ENCODE measurements at places on chromosomes 2 and 18. TPM values are rescaled to one million over a fixed set of nuclear protein-coding genes. Genes with fewer than 3 reads are reported as not detected.

DNA sequence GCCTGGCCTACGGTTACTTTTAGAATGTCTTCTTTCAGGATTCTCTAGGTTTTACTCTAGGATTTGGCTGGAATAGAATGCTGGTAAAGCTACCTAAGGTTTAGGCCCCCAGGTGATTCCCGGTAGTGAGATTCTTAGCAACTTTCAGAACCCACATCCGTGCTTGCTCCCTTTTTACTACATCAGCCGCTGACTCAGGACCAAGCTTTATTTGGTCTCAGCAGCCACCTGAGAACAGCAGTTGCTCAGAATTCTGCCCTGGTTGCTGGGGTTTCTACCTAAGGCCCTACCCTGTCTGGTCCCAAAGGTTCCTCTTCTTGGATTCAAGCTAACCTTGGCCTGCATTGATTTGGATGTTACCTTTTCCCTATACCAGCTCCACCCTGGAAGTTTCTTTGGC lies 36.1 kb upstream of the NDUFV2 start:
- H3K27me3 ChIP-seq = no peaks in the 10 kb centered on the region
- H3K4me1 ChIP-seq = peaks cover 12% of the 10 kb centered on the region
- DNase-seq = no peak

- no peak overlapping the region for H3K27ac ChIP-seq
- H3K4me3 ChIP-seq = no peak overlapping the region
- no peaks in the 10 kb centered on the region for H3K36me3 ChIP-seq
- no peak for DNase-seq
- peaks cover 7% of the 10 kb centered on the region for H3K27me3 ChIP-seq
These were observed 70.7 kb downstream of the EDAR start for GRCh38 chr2:108918156-108918874.

GRCh38 chr2:160984426-160985077 lies 175.7 kb upstream of the TANK start:
- no peaks in the 10 kb centered on the region for H3K27me3 ChIP-seq
- peak overlapping the region; percentile 10 for H3K27ac ChIP-seq
- no peaks in the 10 kb centered on the region for H3K36me3 ChIP-seq
- DNase-seq = peak; percentile 64
- H3K4me3 ChIP-seq = no peak overlapping the region
- peaks cover 8% of the 10 kb centered on the region for H3K4me1 ChIP-seq

DNA sequence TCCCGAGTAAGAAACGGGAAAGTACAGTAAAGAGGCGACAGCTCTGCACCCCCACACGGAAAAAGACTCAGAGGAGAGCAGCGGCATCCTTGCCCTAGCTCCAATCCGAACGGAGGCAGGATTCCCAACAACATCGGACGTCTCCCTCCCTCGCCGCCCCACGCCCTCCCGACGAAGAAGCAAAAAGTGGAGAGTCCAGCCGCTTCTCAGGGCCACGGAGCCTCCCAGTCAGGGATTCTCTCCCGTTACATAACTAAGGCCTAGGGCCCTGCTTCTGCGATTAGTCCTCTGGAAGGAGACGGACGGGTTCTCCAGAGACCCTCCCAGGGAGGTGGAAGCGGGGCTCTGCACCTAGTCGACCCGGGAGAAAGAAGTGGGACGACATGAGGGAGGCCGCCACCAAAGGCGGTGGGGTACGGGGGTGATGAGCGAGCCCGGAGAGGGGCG lies 587 bp downstream of the SUMO1 start:
- peak; percentile 50 for DNase-seq
- H3K4me1 ChIP-seq = peaks cover 8% of the 10 kb centered on the region
- H3K36me3 ChIP-seq = no peaks in the 10 kb centered on the region
- peak overlapping the region; percentile 96 for H3K27ac ChIP-seq
- no peaks in the 10 kb centered on the region for H3K27me3 ChIP-seq
- peak overlapping the region; percentile 98 for H3K4me3 ChIP-seq

- peaks cover 12% of the 10 kb centered on the region for H3K4me1 ChIP-seq
- no peaks in the 10 kb centered on the region for H3K36me3 ChIP-seq
- H3K27me3 ChIP-seq = peaks cover 3% of the 10 kb centered on the region
- peak; percentile 45 for DNase-seq
- no peak overlapping the region for H3K4me3 ChIP-seq
These were observed 2.5 kb upstream of the MREG start for GRCh38 chr2:216015722-216016464.

DNA sequence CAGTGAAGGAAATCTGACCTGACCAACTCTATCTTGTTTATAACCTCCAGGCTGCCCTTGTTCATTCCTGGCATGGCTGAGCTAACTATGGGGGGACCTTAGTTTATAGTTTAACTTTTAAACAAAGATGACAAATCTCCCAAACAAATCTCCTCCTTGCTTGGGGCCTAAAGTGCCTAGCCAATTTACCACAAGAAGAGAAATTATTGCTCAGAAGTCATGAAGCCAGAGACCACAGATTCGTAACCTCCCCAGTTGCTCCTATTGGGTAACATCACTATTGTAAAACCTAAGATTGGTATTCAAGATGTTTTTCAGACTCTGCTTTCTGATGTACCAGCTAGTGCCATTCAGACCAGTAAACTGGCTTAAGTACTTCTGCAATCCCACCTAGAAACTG lies 649.4 kb upstream of the SLC8A1 start:
- no peak overlapping the region for H3K27ac ChIP-seq
- H3K4me1 ChIP-seq = no peaks in the 10 kb centered on the region
- no peak overlapping the region for H3K4me3 ChIP-seq
- H3K27me3 ChIP-seq = no peaks in the 10 kb centered on the region
- DNase-seq = no peak

- H3K36me3 ChIP-seq = no peaks in the 10 kb centered on the region
- peaks cover 3% of the 10 kb centered on the region for H3K27me3 ChIP-seq
- DNase-seq = no peak
These were observed 257.9 kb upstream of the ATP5MC3 start for GRCh38 chr2:175439416-175439815.

- no peaks in the 10 kb centered on the region for H3K27me3 ChIP-seq
- H3K27ac ChIP-seq = no peak overlapping the region
- H3K4me1 ChIP-seq = peaks cover 13% of the 10 kb centered on the region
- no peak for DNase-seq
- H3K4me3 ChIP-seq = no peak overlapping the region
These were observed 146.1 kb upstream of the PID1 start for GRCh38 chr2:229417176-229417575.

DNA sequence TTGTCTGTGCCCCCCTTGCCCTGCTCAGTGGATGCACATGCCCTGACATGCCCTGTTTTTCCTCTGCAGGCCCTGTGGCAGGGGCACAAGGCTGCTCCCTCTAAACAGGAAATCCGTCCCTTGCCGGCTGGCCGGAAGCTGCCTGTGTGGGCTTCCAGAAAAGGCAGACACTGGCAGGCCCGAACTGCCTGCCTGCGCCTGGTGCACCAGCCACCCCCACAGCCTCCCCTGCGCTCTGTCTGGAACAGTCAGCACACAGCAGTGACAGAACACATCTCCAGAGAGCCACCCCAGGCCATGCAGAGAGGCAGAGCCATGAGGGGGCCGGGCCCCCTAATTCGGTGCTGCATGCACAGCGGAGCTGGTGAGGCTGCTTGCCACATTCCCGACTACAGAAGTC lies 33.5 kb downstream of the LOXHD1 start:
- DNase-seq = peak; percentile 22
- no peak overlapping the region for H3K27ac ChIP-seq

GRCh38 chr2:96798733-96799622 lies 17.1 kb upstream of the CNNM3 start:
- no peak for DNase-seq
- H3K27me3 ChIP-seq = no peaks in the 10 kb centered on the region
- no peak overlapping the region for H3K27ac ChIP-seq
- peaks cover 8% of the 10 kb centered on the region for H3K4me1 ChIP-seq

DNA sequence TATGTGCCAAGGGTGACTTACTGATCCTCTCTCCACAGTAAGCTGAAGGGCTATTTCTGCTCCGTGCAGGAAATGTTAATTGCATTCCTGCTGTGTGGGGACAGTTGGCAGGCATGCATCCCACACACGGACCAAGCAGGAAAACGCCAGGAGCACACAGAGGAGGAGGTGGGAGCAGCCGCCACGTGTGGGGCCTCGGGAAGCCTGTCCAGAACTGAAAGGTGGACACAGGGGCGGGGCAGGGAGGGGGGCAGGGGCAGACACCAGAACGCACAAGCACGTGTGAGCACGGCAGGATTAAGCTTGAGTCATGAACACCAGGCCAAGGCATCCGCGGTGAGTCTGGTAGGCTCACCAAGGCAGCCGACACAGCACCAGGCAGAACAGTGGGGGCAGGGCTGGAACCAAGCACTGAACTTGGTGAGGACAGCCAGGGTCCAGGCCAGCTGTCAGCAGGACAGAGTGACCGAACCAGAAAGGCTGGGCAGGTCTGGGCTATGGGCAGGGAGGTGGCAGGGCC lies 177.1 kb downstream of the EIPR1 start:
- peaks cover 14% of the 10 kb centered on the region for H3K4me1 ChIP-seq
- H3K27ac ChIP-seq = peak overlapping the region; percentile 13
- no peaks in the 10 kb centered on the region for H3K27me3 ChIP-seq
- H3K36me3 ChIP-seq = peaks cover 3% of the 10 kb centered on the region
- H3K4me3 ChIP-seq = no peak overlapping the region
- peak; percentile 36 for DNase-seq

- peaks cover 4% of the 10 kb centered on the region for H3K27me3 ChIP-seq
- H3K4me3 ChIP-seq = no peak overlapping the region
- peak; percentile 87 for DNase-seq
- H3K4me1 ChIP-seq = peaks cover 17% of the 10 kb centered on the region
- peak overlapping the region; percentile 69 for H3K27ac ChIP-seq
These were observed 19.6 kb upstream of the KIF3C start for GRCh38 chr2:26001743-26002351.

DNA sequence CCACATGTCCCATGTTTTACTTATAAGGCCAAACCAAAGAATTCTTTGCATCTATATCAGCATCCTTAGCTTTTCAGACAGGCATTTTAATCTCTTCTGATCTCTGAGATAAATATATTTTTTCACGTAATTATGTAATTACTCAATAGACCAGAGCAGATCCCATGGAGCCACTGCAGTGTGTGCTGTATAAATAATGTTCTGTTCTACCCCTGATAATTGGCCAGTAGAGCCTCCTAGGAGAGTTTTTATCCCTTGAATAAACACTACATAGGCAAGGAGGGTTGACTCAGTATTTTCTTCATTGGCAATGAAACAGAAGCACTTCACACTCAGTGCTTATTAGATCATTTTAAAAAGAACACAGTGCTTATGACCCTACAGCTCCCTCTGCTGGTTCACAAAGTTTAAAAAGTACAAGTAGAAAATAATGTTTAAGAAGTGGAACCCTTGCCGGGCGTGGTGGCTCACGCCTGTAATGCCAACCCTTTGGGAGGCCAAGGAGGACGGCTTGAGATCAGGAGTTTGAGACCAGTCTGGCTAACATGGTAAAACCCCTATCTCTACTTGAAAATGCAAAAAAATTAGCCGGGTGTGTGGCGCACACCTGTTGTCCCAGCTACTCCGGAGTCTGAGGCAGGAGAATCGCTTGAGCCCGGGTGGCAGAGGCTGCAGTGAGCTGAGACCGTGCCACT lies 91.9 kb downstream of the PPP1R1C start:
- no peaks in the 10 kb centered on the region for H3K27me3 ChIP-seq
- no peaks in the 10 kb centered on the region for H3K36me3 ChIP-seq
- no peak overlapping the region for H3K4me3 ChIP-seq
- H3K27ac ChIP-seq = no peak overlapping the region
- no peaks in the 10 kb centered on the region for H3K4me1 ChIP-seq
- peak; percentile 82 for DNase-seq

DNA sequence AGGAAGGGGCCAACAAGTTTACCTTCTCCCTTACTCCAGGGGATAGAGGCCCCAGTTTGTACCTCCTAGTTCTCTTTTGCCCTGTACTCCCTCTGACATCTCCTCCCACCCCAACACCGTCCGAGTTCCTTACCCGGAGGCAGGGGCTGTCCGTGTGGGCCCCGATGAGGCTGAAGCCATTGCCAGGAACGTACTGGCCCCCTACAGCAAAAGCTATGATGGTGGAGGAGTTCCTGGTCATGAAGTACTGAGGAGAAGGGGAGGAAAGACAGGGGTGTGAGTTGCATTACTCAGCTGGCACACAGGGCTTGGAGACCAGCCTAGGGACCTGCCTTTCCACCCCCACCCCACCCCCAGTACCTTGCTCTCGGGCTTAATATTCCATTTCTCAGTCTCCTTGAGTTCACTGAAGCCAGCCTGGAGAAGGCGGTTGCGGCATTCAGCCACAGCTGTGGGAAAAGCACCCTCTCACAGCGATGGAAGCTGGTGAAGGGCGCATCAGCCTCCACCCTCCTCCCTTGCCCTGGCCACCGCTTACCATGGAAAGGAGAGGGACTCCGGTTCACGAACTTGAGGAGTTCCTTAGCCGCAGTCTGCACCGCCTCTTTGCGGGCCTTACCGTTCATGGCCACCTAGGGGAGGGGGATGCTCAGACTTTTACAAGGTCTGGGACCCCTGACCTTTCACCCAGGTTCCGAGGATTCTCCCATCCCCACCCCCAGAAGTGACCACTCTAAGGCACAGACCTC lies 1.0 kb downstream of the DNPEP start:
- no peak for DNase-seq
- peaks cover 43% of the 10 kb centered on the region for H3K36me3 ChIP-seq
- H3K27ac ChIP-seq = peak overlapping the region; percentile 98

DNA sequence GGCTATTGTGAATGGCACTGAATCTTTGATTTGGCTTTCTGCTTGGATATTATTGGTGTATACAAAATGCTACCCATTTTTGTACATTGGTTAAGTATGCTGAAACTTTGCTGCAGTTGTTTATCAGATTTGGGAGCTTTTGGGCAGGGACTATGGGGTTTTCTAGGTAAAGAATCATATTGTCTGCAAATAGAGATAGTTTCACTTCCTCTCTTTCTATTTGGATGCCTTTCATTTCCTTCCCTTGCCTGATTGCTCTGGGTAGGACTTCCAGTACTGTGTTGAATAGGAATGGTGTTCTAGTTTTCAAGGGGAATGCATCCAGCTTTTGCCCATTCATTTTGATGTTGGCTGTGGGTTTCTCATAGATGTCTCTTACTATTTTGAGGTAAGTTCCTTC lies 489.1 kb upstream of the LRATD1 start:
- H3K27ac ChIP-seq = no peak overlapping the region
- H3K36me3 ChIP-seq = no peaks in the 10 kb centered on the region
- no peak for DNase-seq
- H3K27me3 ChIP-seq = no peaks in the 10 kb centered on the region

GRCh38 chr2:126638746-126639145 lies 17.2 kb upstream of the GYPC start:
- no peak for DNase-seq
- H3K36me3 ChIP-seq = no peaks in the 10 kb centered on the region
- peaks cover 3% of the 10 kb centered on the region for H3K4me1 ChIP-seq

- H3K4me3 ChIP-seq = no peak overlapping the region
- no peaks in the 10 kb centered on the region for H3K36me3 ChIP-seq
- H3K4me1 ChIP-seq = peaks cover 6% of the 10 kb centered on the region
- H3K27me3 ChIP-seq = no peaks in the 10 kb centered on the region
- no peak overlapping the region for H3K27ac ChIP-seq
- peak; percentile 18 for DNase-seq
These were observed 165.0 kb upstream of the ZNF521 start for GRCh38 chr18:25516747-25517498.

The THUMPD2 gene
- 18.2 TPM for total RNA-seq

The IL1RN gene
- total RNA-seq = 0.22 TPM

The COPS7B gene
- total RNA-seq = 21.6 TPM

The DIPK1C gene
- total RNA-seq = 6.1 TPM

The RAD51AP2 gene
- under 0.01 TPM for total RNA-seq
